ENCODE measurements at places on chromosomes 7 and 10.

DNA sequence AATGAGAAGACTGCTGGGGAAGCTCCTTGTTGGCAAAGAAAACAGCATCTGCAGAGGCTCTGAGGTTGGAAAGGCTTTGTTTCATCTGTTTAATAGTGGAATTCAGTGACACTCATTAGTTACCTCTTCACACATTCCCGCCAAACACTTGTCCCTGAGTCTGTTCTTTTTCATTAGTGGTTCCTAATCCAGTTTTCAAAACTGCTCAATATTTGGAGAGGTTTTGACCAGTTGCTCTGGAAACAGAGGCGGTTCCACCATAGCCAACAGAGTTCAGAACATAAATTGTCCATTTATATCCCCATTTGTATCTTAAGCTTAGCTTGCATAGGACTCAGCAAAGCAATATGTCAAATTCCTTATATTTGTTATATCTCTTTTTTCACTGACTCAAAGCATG, 754.6 kb downstream of the AUTS2 start:
- peak; percentile 43 for DNase-seq

- no peak for DNase-seq
These were observed 35.4 kb downstream of the BNIP3 start for GRCh38 chr10:131946321-131946751.

- DNase-seq = no peak
These were observed 96.3 kb upstream of the CAV2 start for GRCh38 chr7:116403265-116403664.

DNA sequence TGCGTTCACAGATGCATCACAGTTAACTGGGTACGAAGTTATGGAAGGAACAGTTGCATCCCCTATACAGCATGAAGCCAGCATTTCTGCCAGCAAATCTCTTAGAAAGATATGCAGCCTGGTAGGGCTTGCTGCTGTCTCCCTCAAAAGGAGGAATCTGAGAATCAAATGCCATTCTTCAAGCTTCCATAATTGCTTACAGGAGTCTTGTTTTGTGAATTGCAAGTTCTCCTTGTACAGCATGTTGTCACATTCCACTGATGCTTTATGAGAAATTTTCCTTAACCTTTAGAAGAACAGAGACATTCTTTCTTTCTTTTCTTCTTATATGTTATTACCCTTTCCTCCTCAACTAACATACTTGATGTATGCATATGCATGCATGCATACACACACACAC, 134.6 kb downstream of the CHRM2 start:
- DNase-seq = no peak

GRCh38 chr10:101043363-101043707, 12.3 kb downstream of the SFXN3 start:
- DNase-seq = no peak

- no peak for DNase-seq
These were observed 87.9 kb downstream of the FZD1 start for GRCh38 chr7:91352091-91352490.

GRCh38 chr10:36748128-36748871, 377.1 kb upstream of the ANKRD30A start:
- DNase-seq = no peak

- no peak for DNase-seq
These were observed 7.7 kb downstream of the AGR3 start for GRCh38 chr7:16874066-16874465.

GRCh38 chr7:96993980-96994379, 11.4 kb upstream of the DLX6 start:
- no peak for DNase-seq

GRCh38 chr10:24551161-24551560, 172.5 kb downstream of the ARHGAP21 start:
- no peak for DNase-seq

DNA sequence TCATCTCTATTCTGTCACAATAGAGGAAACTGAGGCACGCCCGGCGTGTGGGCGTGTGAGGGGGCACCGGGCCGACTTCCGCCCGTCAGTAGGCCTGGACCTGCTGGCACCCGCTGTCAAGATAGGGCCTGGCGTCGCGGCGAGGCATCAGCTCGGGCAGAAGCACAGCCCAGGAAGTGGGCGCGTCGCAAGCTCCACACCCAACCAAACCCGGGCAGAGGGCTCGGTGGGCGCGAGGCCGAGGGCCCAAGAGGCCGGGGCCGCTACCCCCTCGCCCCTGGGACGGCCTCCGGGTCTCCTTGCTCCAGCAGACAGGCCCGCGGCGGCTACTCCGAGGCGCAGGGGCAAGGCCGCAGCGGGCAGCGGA, 91.2 kb downstream of the SPAG6 start:
- DNase-seq = no peak

DNA sequence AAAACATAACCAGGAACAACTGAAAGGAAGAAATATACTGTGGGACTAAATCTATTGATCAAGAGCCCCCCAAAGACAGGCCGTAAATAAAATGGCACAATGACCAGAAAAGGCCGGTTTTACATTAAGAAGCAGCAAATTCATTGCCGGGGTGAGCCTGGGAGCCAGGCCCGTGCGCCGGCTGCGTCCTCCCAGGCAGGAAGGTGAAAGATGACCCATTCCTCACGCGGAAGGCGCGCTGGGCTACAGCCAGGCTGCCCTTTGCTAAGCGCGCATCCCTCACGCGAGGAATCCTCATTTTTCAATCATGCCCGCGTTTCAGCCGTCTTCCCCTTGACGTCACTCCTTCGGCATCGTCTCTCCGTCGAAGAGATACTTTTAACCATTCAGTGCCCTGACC, 47.6 kb upstream of the MGMT start:
- DNase-seq = no peak

DNA sequence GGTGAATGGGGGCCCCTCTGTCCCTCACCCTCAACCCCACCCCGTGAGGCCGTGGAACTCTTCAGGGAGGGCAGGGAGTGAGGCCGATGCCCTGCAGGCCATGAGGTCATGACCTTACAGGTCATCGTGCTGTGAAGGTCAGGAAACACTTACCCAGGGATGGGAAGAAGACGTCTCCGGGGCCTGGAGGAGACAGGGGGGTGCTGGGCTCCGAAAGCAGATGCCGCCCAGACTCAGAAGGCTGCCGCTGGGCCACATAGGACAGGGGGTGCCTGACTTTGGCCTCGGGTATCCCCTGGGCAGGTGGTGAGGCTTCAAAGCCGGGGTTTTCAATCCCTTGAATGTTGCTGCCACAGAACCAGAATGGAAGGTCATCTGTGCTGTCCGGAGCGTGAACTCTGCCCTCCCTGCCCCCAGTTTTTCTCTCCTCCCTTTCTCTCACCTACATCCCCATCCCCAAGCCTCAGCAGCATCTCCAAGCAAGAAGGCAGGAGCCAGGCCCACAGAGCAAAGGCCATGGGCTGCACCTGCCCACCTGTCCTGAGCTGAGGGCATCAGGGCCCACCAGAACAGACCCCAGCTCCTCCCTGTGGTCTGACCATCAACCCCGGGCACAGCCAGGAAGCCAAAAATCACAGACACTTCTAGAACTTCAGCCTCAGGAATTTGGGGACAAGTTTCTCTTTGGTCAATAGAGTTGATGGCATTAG, 21.6 kb downstream of the VSIR start:
- no peak for DNase-seq

DNA sequence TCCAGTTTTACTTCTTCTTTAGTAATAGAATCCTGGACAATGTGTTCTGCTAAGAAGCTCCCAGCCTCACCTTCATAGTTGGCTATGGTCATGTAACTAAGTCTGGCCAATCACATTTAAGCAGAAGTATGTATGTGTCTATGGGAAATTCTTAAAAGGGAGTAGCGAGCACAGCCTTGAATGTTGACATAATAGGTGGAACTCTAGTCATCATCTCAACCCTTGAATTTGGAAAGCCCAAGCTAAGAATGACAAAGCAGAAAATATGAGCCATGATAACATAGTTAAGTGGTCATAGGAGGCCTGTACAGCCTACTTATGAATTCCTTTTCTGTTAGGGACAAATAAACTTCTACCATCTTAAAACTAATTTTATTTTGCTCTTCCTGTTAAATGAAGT, 134.1 kb downstream of the MAGI2 start:
- DNase-seq = no peak

- peak; percentile 1 for DNase-seq
These were observed 81.8 kb downstream of the PTPN20 start for GRCh38 chr10:46992803-46993561.

DNA sequence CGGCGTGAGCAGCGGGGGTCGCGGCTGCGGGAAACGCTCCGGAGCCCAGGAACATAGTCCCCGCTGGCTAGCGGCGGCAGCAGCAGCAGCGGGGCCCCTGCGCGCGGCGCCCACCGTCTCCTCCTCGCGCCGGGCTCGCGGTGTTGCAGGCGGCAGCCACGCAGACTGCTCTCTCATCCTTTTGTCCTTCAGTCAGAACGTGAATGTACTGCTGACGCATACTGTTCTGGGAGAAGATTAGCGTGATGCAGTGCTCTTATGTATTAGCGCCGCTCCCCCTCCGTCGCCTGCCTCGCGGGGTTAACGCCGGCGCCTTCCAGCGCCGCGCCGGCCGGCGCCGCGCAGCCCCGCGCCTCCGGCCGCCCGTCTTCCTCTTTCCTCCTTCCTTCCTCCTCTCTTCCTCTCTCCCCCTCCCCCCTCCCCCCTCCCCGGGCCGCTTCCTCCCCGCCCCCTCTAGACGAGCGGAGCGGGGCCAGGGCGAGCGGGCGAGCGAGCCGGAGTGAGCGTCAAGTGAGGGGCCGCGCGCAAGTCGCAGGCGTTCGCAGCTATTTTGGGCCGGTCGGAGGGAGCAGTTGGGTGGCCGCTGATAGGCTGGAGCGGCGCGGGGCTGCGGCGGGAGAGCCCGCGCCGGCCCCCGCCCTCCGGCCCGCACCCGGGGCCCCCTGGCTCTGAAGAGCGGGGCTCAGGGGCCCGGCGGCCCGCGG, 816 bp upstream of the LRRC4 start:
- peak; percentile 43 for DNase-seq

- no peak for DNase-seq
These were observed 148.9 kb upstream of the SLC13A1 start for GRCh38 chr7:123348690-123349089.

GRCh38 chr7:5665094-5666025, 116.1 kb downstream of the RNF216 start:
- DNase-seq = peak; percentile 65

GRCh38 chr7:13447637-13448036, 541.8 kb downstream of the ETV1 start:
- no peak for DNase-seq
